Stimulated activated CD4-positive, alpha-beta T cell treated with anti-CD3 and anti-CD28 coated beads, Interleukin-1b, Interleukin-23, amount 100 ng/mL, for 1 hour (primary cell): ENCODE measurements at places on chromosomes 1 and 21.

- DNase-seq = no peak
Measured at GRCh38 chr1:226215239-226215638, 8.2 kb upstream of the MIXL1 start.

DNA sequence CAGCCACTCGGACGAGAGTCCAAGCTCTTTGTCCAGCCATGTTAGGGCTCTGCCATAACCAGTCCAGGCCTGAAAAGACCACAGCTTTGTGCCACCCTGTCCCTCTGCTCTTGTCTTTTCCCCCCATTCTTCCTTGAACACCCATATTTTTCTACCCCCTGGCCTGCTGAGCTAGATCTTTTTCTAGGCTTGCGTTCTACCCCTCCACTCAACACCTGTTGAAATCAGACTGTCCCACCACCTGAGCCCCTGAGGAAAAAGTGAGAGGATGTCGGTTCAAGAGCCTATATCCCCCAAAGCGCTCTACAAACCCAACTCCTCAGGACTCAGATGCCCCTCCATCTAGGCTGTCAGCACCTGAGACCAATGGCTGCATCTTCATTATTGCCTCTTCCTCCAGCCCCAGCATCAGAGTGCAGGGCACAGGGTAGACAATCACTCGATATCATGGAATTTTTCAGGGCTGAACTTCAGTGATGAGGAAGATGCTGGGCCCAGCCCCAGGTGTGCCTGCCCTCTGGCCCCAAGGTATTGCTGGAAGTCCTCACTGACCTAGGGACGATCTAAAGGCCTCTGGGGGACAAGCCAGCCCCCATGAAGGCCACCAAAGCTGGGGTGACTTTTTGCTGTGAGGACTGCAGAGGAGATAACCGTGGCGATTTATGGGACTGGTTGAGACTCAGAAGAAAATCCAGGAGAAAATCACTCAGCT lies 75.3 kb downstream of the CD247 start:
- no peak for DNase-seq

- no peak for DNase-seq
Measured at GRCh38 chr1:30404341-30404740, 319.0 kb downstream of the MATN1 start.

DNA sequence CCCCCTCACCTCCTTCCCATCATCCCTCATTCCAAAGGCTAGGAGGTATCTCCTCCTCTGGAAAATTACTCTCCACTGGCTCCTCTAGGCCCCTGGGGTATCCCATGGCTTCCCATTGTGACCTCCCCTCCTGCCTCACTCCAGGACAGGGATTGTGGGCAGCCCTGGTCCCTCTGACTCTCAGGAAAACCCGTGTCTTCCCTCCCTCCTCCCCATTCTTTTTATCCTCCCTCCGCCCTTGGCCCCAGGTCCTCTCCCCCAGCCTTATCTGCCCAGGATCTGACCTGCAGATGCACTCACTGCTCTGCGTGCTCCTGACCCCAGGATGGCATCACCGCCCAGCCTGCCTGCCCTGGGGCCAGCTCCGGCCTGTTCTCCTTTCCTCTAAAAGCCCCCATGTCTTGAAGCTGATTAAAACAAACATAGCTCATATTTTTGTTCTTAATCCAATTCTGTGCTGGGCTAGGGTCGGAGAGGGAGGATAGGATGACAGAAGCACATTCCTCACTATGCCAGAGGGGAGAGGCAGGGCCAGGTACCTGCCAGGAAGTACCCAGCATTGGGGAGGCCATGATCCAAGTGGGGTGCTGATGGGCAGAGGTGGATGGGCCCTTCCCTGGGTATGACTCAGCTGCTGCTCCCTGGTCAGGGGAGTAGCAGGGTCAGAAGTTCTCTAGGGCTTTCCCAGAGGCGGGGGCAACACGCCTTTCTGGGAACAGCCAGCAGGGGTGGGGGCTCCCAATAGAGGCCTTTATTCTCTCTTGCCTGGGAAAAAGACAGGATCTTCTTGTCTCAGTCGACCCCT lies 13.8 kb upstream of the UBL4B start:
- no peak for DNase-seq

- DNase-seq = no peak
Measured at GRCh38 chr1:98278055-98278454, 357.2 kb upstream of the DPYD start.

DNA sequence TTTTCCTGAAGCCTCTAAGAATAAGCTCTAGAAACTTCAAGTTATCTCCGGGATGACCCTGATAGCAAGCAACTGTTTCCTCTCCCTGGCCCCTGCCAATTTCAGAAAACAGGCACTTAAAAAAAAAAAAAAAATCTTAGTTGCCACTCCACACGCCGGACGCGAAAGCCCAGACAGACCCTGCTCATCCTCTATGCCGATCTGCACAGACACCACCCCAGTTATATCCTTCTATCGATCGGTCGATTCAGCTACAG lies 1.7 kb downstream of the ANP32E start:
- DNase-seq = no peak
